Dermis blood vessel endothelial cell (primary cell): ENCODE measurements at places on chromosomes 7 and 10.

GRCh38 chr10:59823111-59823510, 69.9 kb upstream of the MRLN start:
- DNase-seq, result no peak

GRCh38 chr10:86636311-86636710, 18.0 kb upstream of the OPN4 start:
- DNase-seq, result no peak

DNA sequence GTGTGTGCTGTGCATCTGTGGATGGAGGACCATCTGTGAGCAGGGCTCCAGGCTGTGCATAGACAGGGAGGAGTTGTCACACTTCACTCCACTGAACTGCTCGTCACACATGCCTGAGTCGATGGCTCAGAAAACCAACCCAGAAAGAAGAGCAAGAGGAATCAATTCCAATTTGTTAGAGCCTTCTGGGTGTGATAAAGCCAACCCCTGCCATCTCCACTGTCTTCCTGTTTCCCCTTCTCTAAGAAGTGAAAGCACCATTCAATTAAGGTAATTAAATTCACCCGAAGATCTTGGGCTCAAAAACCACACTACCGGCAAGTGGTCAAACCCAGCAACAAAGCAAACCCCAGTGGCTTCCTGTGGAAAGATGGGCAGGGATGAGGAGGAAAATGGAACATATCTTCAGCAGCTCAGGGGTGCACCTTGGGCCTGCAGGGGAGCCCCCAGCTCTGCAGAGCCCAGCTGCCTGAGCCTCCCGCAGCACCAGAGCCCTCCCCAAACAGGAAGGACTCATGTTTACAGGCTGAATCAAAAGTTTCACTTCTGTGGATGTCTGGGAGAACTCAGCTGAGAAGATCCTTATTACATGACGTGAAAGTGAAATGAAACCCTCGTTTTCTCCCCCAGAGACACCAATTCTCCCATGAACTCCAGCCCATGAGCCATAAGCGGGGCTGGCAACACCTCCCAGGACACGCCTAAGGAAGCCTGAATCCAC, 10.9 kb downstream of the C10orf71 start:
- DNase-seq, result no peak

DNA sequence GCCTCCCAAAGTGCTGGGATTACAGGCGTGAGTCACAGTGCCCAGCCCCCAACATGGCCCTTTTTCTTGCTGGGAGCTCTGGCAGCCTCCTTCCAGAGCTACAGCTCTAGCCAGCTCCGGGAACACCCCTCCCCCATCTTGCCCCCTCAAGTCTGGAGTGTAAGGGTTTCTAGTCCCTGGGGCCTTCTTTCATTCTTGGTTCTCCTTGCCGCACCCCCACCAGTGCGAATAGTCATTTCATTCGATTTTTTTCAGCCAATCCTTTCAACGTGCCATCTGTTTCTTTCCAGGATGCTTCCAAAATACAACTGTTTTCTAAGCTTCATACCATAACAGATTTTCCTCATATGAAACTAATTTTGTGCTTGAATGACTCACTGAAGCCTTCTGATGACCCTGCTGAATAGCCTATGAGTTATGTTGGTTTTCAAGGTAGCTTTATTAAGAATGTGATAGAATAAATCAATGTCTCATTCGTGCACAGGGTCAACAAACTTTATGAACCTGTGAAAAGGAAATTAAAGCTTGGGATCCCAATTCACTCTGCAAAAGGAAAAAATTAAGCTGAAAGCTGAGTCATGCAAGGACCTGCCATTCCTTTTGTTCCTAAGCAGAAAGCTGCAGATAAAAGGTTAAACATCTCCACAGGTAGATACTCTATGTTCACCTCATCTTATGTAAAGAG, 38.6 kb downstream of the CDC14C start:
- no peak for DNase-seq

GRCh38 chr7:13717031-13717430, 272.4 kb downstream of the ETV1 start:
- no peak for DNase-seq
